ENCODE measurements at places on chromosomes 12 and 14.

DNA sequence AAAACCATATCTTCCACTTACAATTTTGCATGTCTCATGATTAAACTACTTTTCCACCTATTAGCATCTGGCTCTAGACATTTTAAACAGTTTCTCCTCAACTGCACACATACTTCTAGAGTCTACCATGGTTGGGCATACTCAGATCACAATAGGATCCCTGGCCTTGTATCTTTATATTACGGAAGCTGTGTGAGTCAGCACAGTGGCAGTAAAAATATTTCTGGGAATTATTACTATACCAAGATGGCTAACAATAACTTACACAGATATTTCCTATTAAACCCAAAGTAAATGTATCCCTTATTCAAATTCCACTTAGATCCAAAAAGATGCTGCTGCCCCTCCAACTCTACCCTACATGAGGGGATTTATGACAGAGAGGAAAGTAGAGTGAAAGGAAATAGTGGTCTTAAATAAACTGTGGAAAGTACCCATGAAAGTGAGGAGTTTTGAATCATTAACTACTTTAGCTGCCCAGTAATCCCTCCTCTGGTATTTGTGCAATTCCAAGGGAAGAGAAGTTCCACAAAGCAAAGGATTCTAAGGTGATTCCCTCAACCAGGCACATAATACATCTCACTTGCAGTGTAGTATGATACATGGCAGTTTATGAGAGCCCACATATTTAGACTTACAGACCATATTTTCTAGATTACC is 14.0 kb upstream of the CPSF6 start:
- DNase-seq = no peak

DNA sequence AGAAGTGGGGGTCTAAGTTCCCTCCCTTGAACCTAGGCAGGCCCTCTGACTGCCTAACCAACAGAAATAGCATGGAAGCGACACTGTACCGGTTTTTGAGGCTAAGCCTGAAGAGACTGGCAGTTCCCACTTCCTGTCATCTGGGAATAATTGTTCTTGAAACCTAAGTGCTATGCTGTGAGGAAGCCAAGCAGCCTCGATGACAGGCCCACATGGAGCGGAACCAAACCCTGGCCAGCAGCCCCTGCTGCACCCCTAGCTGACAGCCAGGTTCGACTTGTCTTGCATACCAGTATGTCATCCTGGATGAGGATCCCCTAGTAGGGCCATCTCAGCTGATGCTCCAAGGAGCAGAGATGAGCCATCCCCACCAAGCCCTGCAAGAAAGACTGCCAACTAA is 6.4 kb upstream of the GPR68 start:
- no peak for DNase-seq

DNA sequence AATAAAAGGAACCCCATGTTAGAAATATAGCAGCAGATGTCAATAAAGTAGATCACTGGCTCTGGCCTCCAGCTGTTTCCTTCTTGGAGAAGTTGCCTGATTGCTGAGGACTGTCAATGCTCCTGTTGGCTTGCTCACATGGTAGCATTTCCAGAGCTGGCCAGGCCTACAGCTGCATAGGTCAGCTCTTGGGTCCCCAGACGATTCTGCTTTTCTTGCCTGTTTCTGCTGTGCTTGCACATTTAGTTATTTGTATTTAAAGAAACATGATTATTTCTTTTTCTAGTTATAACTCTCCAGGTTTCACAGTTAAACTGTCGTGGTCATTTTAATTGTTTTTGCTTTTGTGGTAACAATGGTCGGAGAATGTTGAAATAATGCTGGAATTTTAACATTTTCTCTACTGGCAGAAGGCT is 7.2 kb downstream of the NAV3 start:
- no peak for DNase-seq

GRCh38 chr12:92094751-92095161 is 50.9 kb downstream of the BTG1 start:
- no peak for DNase-seq

DNA sequence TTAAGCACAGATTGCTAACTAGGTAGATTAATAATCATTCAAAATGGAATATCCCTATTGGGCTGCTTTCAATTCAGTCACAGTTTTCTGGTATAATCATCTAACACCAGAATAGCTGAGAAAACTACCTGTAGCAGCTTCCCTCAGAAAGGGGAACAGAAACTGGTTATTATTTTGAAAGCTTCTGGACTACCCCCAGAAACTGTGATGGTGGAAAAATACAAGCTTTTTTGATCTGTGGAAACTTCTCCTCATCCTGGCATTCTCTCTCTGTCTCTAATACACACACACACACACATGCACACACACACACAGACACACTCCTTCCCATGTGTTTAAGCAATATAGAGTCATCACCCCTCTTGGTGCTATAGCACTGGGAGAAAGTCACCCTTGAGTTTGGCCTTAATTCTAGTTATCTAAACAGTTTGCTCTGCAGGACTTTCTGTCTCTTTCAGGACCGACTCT is 251.5 kb upstream of the LMO3 start:
- no peak for DNase-seq

GRCh38 chr12:25591144-25591543 is 38.1 kb upstream of the LMNTD1 start:
- DNase-seq = no peak

DNA sequence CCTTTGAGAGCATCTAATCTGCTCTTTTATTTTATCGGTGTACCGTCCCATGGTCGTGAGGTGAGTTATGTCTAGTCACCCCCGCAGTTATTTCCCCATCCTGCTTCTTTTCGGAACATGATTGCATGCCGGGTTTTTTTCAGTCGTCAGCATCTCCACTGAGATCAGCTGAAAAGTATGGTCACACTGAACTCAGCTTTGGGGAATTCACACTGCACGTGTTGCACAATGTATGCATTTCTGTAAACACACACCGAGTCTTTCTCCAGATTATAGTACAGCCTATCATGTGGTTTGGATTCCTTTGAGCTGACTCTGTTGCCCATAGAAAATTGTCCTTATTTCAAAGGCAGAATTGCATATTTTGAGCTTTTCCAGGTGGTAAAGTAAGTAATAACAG is 24.6 kb downstream of the PLXNC1 start:
- DNase-seq = no peak

GRCh38 chr14:88247228-88247627 is 75.8 kb downstream of the KCNK10 start:
- no peak for DNase-seq
